GM12878 (cell line): ENCODE measurements at places on chromosomes 13 and 19. TPM values are rescaled to one million over a fixed set of nuclear protein-coding genes. Genes with fewer than 3 reads are reported as not detected.

The ATP1A3 gene
- polyA plus RNA-seq = 0.28 and 0.39 TPM in 2 replicates

The SWSAP1 gene
- polyA plus RNA-seq = 5.9 and 6.5 TPM in 2 replicates

The DAND5 gene
- 0.10 and 0.11 TPM in 2 replicates for polyA plus RNA-seq

- no peaks in the 10 kb centered on the region for H3K27me3 ChIP-seq
- H3K4me1 ChIP-seq = peaks cover 21% of the 10 kb centered on the region
- H3K4me3 ChIP-seq = peak overlapping the region; percentile 100
- DNase-seq = peak; percentile 80
Observed at GRCh38 chr19:45075301-45076028, 813 bp downstream of the ZNF296 start.

DNA sequence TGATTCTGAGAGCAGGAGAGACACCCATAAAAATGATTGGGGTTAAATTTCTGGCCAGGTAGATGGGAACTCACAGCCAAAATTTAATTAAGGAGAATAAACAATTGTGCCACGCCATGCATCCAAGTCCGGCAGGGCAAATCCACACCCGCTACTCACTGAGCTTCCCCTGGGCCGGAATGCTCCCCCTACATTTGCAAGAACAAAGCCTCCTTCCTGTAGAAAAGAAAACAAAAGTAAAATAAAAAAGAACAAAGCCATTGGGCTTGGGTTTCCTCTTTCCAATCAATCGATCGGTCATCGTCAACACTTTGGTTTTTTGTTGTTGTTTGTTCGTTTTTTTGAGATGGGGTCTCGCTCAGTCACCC, 30.2 kb upstream of the TFDP1 start:
- H3K27ac ChIP-seq = no peak overlapping the region
- H3K4me3 ChIP-seq = no peak overlapping the region
- no peaks in the 10 kb centered on the region for H3K27me3 ChIP-seq
- H3K36me3 ChIP-seq = peaks cover 9% of the 10 kb centered on the region; the same call in 1 of the 2 replicates
- H3K4me1 ChIP-seq = no peaks in the 10 kb centered on the region

The RFXAP gene
- 7.8 and 8.4 TPM in 2 replicates for polyA plus RNA-seq

The MYO1F gene
- 29.9 and 30.8 TPM in 2 replicates for polyA plus RNA-seq

DNA sequence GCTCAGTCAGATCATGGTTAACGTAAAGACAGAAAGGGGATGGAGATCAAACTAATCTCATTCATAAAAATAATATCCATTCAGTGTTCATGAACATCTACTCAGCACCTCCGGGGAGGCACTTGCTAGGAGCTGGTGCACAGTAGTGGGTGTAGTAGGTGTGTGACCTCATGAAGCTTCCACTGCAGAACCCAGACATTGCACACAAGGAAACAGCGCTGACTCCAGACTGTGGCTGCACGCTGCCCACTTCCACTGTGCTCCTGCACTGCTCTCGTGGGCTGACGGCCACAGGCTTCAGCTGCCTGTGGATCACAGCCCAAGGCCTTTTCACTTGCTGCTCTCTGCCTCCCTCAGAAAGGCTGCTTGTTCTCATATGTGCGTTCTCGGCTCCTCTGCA, 214.4 kb upstream of the ZNF507 start:
- no peaks in the 10 kb centered on the region for H3K27me3 ChIP-seq
- H3K27ac ChIP-seq = no peak overlapping the region
- no peaks in the 10 kb centered on the region for H3K4me1 ChIP-seq
- H3K36me3 ChIP-seq = no peaks in the 10 kb centered on the region
- H3K4me3 ChIP-seq = no peak overlapping the region
- DNase-seq = no peak

GRCh38 chr13:21736926-21737325, 66.1 kb downstream of the FGF9 start:
- no peak overlapping the region for H3K27ac ChIP-seq
- no peak overlapping the region for H3K4me3 ChIP-seq
- H3K4me1 ChIP-seq = no peaks in the 10 kb centered on the region
- H3K36me3 ChIP-seq = no peaks in the 10 kb centered on the region
- DNase-seq = no peak

DNA sequence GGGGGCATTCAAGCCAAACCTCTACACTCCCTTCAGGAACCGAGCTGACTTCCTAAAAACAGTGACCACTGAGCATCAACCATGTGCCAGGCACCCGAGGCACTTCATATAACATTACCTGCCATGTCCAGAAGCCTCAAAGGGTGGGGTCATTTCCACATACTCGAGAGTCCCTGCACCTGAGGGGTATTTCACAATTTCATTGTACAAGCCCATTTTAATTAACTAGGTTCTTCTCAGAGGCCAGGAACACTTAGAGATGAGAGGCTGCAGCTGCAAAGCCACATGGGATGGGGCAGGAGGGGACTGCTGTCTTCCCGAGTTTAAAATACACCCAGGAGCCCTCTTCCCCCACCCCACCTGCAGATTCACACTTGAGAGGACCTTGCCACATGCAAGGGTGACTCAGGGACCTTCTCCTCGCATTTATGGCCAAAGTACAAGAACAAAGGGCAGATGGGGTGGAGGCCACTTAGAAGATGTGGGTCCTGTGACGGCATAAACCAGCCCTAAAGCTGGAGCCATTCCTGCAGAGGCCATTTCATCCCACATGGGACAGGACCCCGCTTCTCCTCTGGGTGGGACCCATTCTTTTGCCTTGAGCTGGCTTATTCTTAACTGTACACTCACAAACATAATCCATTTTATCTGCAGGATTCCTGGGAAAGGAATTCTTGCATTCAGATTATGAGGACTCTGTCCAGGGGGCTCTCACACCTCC, 43.9 kb downstream of the RAB20 start:
- peaks cover 2% of the 10 kb centered on the region for H3K36me3 ChIP-seq
- peaks cover 4% of the 10 kb centered on the region; the same call in 1 of the 2 replicates for H3K4me1 ChIP-seq
- no peak overlapping the region for H3K4me3 ChIP-seq
- no peak for DNase-seq
- no peaks in the 10 kb centered on the region for H3K27me3 ChIP-seq

The PTGER1 gene
- not detected in 2 replicates for polyA plus RNA-seq

DNA sequence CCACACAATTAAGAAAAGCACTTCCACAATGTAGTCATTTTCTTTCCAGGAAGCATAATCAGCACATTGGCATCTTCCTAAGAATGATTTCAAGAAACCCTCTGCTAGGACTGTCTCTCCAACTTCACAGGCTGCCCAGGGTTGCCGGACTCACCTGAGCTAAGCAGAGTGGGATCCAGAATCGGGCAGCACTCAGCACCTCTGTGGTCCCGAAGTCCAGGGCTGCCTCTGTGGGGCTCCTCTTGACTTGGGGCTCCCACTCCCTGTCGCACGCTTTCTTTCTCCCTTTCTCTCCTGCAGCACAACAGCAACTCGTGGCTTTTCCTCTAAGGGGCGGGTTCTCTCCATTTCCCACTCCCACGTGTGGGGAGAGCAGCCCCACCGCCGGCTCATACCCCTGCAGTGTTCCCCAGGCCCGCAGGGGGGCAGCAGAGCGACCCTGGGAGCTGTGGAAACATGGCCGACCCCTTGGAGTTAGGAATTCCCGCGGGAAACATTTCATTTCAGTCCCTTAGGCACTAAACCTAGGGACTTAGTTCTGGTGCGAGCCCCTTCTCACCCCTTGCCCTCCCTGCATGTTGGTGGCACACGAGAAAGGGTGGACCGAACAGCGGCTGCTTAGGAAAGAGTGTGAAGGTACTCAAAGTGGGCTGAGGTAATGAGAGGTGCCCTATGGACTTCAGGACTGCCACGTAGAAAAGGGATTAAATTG, at the start of gene TMEM272:
TMEM272 (minus strand) TSS at position 316 of the 712 bp plus-strand sequence. CDS start 6,647 bp downstream, outside the sequence.
- no peaks in the 10 kb centered on the region for H3K36me3 ChIP-seq
- DNase-seq = no peak
- H3K27ac ChIP-seq = no peak within 1 kb of the TSS
- H3K27me3 ChIP-seq = peaks cover 3% of the 10 kb centered on the region; the same call in 1 of the 2 replicates
- no peak within 1 kb of the TSS for H3K4me3 ChIP-seq

- no peaks in the 10 kb centered on the region for H3K27me3 ChIP-seq
- H3K36me3 ChIP-seq = no peaks in the 10 kb centered on the region
- DNase-seq = no peak
- no peak overlapping the region for H3K27ac ChIP-seq
- H3K4me3 ChIP-seq = no peak overlapping the region
Observed at GRCh38 chr19:44367024-44367423, 10.5 kb upstream of the ZNF112 start.

DNA sequence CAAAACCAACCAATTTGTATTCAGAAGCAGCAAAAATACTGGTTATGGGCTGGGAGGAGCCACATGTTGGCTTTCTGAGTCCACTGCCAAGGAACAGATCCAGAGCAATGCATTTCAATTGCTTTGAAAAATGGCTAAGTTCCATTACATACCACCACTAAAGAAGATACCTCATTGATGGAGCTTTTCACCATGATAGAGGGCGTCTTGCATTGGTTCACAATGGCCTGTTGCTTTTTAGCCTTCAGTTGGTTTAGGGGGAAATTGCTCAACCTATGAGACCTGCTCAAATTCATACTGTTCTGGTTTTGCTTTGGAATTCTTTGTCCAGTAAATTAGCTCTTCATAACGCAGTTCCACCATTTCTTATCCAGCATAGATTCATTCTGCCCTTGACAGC, 21.2 kb upstream of the CPB2 start:
- H3K36me3 ChIP-seq = peaks cover 29% of the 10 kb centered on the region
- H3K4me1 ChIP-seq = no peaks in the 10 kb centered on the region
- H3K27me3 ChIP-seq = no peaks in the 10 kb centered on the region
- no peak for DNase-seq

DNA sequence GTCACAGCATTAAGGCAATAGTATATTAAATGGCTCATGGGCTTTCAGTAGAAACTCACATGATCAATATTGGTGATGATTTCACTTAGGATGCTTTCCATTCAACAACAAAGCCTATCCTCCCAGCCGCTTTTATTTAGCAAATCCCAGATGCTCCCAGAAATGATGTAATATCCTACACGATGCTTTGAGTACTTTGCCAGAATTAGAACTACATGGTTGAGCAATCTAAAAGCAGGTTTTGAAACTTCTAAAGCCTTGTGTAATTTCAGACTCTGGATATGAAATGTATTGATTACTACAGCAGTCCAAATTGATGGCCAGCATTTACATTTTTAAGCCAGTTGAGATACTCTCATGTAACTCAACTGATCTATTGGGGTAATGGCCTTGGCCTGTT, 13.6 kb downstream of the DLEU7 start:
- no peaks in the 10 kb centered on the region for H3K36me3 ChIP-seq
- H3K4me1 ChIP-seq = no peaks in the 10 kb centered on the region
- no peak for DNase-seq
- no peak overlapping the region for H3K4me3 ChIP-seq
- H3K27ac ChIP-seq = no peak overlapping the region

GRCh38 chr13:42393573-42394360, 121.8 kb downstream of the AKAP11 start:
- DNase-seq = no peak
- peaks cover 53% of the 10 kb centered on the region for H3K4me1 ChIP-seq
- H3K4me3 ChIP-seq = no peak overlapping the region
- H3K27me3 ChIP-seq = no peaks in the 10 kb centered on the region
- H3K36me3 ChIP-seq = no peaks in the 10 kb centered on the region
- H3K27ac ChIP-seq = peak overlapping the region; percentile 85

GRCh38 chr19:19004144-19004543, 29.2 kb downstream of the SUGP2 start:
- H3K27me3 ChIP-seq = no peaks in the 10 kb centered on the region
- no peak overlapping the region for H3K4me3 ChIP-seq
- H3K4me1 ChIP-seq = no peaks in the 10 kb centered on the region
- H3K36me3 ChIP-seq = peaks cover 39% of the 10 kb centered on the region
- DNase-seq = no peak

GRCh38 chr13:42474954-42475353, 99.0 kb upstream of the TNFSF11 start:
- DNase-seq = no peak
- no peaks in the 10 kb centered on the region for H3K27me3 ChIP-seq
- H3K36me3 ChIP-seq = no peaks in the 10 kb centered on the region
- no peak overlapping the region for H3K4me3 ChIP-seq
- H3K27ac ChIP-seq = no peak overlapping the region

- peak overlapping the region; percentile 91 for H3K4me3 ChIP-seq
- no peaks in the 10 kb centered on the region for H3K27me3 ChIP-seq
- peaks cover 30% of the 10 kb centered on the region for H3K4me1 ChIP-seq
- H3K27ac ChIP-seq = peak overlapping the region; percentile 74
- no peak for DNase-seq
Observed at GRCh38 chr19:46715975-46716671, 791 bp downstream of the PRKD2 start.

- H3K36me3 ChIP-seq = no peaks in the 10 kb centered on the region
- H3K4me3 ChIP-seq = peak overlapping the region; percentile 58
Observed at GRCh38 chr13:28429685-28430290, 65.1 kb downstream of the FLT1 start.

DNA sequence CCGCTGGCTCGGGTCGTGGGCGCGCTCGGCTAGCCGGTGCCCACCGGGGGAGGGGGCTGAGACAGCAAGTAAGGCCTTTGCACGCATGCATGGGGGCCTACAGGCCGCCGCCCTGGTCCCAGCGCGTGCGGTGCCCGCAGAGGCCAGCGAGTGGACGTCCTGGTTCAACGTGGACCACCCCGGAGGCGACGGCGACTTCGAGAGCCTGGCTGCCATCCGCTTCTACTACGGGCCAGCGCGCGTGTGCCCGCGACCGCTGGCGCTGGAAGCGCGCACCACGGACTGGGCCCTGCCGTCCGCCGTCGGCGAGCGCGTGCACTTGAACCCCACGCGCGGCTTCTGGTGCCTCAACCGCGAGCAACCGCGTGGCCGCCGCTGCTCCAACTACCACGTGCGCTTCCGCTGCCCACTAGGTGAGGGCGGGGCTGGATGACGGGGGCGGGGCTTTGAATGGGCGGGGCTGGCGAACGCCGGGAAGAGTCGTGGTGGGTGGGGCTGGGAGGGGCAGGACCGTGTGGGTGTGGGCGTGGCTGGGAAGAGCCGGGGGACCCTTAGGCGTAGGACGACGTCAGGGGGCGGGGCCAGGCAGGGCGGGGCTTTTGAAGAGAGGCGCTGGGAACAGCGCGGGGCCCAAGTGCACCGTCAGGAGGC, 2.1 kb downstream of the CILP2 start:
- H3K27me3 ChIP-seq = peaks cover 3% of the 10 kb centered on the region; the same call in 1 of the 2 replicates
- peaks cover 3% of the 10 kb centered on the region for H3K4me1 ChIP-seq
- H3K4me3 ChIP-seq = 0 out of 2 replicates have a peak overlapping the region, but pooled peaks have one; percentile 46

GRCh38 chr13:40781717-40782116, 7.7 kb upstream of the SLC25A15 start:
- H3K4me3 ChIP-seq = no peak overlapping the region
- H3K4me1 ChIP-seq = peaks cover 4% of the 10 kb centered on the region
- no peaks in the 10 kb centered on the region for H3K27me3 ChIP-seq
- no peaks in the 10 kb centered on the region for H3K36me3 ChIP-seq
- DNase-seq = no peak

DNA sequence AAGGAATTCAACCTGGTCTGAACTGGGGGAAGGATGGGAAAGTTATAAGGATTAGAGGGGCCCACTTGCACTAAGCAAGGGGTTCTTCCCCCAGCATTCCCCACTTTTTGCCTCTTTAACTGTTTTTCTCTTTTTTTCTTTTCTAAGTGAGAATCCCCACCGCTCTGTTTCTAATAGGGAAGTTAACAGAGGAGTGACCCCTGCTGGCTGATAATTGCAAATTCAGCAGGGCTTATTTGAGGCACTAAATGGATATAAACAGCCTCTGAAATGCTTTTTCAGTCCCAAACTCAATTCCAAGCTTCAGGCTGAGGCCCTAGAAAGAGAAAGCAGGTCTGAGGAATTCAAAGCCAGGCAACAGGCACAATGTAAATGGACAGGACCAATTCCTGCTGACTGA, 38.2 kb upstream of the CEACAM21 start:
- H3K36me3 ChIP-seq = no peaks in the 10 kb centered on the region
- no peak overlapping the region for H3K27ac ChIP-seq
- no peak overlapping the region for H3K4me3 ChIP-seq
- no peak for DNase-seq
- no peaks in the 10 kb centered on the region for H3K27me3 ChIP-seq

The SLC10A2 gene
- not detected in 2 replicates for polyA plus RNA-seq

GRCh38 chr13:41307884-41308640, 3.0 kb upstream of the NAA16 start:
- no peak overlapping the region for H3K4me3 ChIP-seq
- no peaks in the 10 kb centered on the region for H3K4me1 ChIP-seq
- no peak for DNase-seq
- no peaks in the 10 kb centered on the region for H3K36me3 ChIP-seq

The KANK3 gene
- polyA plus RNA-seq = 0.62 and 0.83 TPM in 2 replicates
